ENCODE measurements at places on chromosomes 1 and 21.

GRCh38 chr1:104905322-104905721, 1155.6 kb downstream of the AMY1C start:
- DNase-seq, result no peak

GRCh38 chr1:55650444-55650843, 435.3 kb upstream of the USP24 start:
- no peak for DNase-seq

- DNase-seq, result no peak
Measured at GRCh38 chr1:96747565-96747964, 26.0 kb downstream of the PTBP2 start.

- DNase-seq, result no peak
Measured at GRCh38 chr1:242826701-242827336, 302.3 kb upstream of the PLD5 start.

DNA sequence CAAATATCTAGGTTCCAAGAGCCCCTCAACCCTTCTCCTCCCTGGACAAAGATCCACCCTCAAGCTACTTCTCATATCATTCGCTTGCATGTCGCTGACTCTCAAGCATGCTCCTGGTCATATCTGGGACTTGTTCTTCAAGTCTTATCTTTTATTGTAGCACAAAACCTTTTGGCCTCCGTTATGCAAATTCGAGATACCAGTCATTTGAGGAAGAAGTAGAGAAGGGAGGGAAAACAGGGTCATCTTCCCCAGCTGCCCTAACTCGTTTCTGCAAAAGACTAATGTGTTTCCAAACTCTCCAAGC, 63.8 kb upstream of the ETS2 start:
- no peak for DNase-seq

DNA sequence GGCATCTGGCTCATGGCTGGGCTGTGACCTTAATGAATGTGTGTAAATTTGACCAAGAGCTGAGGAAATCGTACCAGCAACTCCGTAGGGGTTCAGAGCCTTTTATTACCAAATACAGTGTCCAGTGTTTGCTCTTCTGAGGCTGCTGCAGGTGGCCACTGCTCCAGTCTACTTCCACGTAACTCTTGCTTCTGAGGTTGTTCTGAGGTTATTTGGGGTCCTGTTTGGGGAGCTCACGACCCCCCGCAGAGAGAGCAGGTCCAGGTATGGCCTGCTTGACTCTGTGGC, 33.6 kb downstream of the MAN1C1 start:
- DNase-seq, result no peak

GRCh38 chr1:92862605-92863004, 30.8 kb downstream of the RPL5 start:
- no peak for DNase-seq

- no peak for DNase-seq
Measured at GRCh38 chr1:210681158-210681557, 352.5 kb downstream of the HHAT start.

DNA sequence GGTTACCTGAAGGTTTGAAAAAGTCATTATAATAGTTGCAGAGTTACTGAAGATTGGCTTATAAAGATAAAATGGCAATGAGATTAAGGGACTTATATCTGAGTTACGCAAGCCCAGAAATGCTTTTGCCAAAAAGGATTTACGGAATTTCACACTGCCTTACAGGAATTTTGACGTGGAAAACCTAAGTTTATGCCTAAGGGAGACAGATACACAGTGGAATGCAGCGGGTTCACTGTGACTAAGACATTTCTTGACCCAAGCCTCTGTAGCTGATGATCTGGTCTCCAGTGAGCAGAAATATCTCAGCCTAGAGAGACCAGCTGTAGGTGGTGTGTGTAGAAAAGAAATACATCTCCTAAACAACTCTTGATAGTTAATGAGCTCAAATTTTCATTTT, 10.1 kb upstream of the EXO1 start:
- DNase-seq, result no peak

DNA sequence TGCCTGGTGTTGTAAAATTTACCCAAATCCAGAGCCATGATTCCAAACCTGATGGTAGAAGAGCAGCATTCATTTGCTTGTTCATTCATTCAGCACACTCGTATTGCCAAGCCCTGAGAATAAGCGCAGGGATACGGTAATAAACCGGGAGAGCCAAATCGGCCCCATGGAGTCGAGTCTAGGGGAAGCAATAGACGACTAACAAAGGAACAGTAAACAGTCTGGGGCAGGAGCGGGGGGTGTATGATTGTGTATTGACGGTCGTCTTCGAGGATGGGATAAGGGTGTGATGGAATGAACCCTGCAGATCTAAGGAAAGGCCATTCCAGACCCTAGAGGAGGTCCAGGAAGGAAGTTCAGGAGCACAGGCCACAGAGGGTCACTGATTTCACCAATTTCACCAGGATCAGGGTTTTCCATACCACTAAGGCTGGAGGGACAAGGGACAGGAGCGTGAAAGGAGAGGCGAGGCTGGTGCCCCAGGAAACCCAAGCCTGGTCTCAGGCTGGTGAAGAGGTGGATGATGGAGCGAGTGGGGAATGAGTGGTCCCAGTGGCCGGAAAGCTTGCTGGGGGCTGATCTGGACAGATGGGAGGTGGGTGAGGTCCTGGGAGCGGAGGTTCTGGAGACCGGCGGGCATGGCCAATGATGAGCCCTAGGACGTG, 61.1 kb upstream of the PDE9A start:
- no peak for DNase-seq

- DNase-seq, result no peak
Measured at GRCh38 chr1:165527251-165528007, 16.4 kb upstream of the LRRC52 start.

DNA sequence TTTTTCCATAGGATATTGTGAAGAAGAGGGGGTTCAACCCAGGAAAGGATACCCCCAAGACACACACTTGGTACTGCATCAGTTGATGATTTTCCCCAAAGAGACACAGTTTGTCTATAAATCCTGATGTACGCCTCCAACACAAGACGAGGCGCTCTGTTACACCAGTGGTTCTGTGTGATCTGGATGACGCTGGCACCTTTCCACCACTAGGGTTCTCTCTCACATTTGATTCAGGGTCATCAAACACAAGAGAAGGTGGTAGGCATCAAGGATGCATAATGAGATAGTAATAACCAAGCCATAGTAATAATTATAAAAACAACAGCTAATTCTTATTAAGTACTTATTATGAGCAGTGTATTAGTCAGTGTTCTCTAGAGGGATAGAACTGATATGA, 508.8 kb upstream of the ZP4 start:
- DNase-seq, result no peak

GRCh38 chr1:116753312-116753711, 918 bp upstream of the CD2 start:
- DNase-seq, result no peak

DNA sequence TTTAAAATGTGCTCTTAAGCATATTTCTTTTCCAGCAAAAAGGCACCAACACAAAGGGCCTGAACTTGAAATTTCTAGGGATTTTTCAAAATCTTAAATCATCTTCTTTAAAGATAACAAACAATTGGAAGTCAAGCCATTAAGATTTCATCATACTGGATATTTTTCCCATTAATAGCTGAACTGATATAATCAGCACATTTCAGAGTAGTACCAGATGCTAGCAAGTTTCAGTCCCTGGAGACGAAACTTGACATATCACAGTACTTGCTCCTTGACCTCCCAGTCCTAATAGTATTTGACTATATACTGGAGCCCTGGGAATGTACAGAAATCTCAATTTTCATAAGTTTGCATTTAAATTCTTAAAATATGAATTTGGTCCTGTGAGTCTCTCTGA, 10.2 kb upstream of the CDC7 start:
- DNase-seq, result no peak

GRCh38 chr1:232207073-232207866, 422.7 kb downstream of the SIPA1L2 start:
- DNase-seq, result no peak

DNA sequence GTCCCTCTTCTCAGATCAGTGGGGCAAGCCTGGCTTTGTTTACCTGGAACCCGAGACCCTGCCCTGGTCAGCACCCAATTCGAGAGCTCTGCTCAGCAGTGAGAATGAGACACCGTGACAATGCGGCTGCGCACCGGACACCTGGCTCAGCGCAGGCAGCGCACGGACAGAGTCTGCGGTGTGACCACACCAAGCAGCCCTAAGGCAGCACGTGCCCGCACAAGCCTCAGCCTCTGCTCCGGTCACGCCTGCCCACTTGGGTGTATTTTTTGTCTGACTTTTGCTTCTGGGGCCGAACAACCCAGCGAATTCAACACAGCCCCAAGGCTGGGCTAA, 4.7 kb downstream of the KRTAP10-8 start:
- DNase-seq, result no peak

- no peak for DNase-seq
Measured at GRCh38 chr1:100443811-100444571, 91.7 kb downstream of the CDC14A start.

DNA sequence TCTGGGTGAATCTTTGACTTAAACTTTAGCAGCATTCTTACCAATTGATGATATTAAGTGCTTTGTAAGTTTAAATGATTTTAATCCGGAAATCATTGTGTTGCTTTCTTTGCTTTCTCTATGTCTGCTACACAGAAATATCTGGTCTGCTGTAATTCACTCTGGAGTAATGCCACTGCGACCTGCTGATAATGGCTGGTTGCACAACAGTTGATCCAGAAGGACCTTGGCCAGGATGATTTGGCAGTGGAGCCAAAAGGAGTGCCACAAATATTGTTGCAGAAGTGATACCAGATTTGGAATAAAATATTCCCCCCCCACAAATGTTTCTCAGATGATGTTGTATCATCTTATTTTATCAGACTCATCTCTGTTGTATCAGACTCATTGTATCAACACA, 2063.9 kb downstream of the MRPL39 start:
- no peak for DNase-seq

GRCh38 chr21:29224006-29224405, 74.7 kb upstream of the BACH1 start:
- no peak for DNase-seq

DNA sequence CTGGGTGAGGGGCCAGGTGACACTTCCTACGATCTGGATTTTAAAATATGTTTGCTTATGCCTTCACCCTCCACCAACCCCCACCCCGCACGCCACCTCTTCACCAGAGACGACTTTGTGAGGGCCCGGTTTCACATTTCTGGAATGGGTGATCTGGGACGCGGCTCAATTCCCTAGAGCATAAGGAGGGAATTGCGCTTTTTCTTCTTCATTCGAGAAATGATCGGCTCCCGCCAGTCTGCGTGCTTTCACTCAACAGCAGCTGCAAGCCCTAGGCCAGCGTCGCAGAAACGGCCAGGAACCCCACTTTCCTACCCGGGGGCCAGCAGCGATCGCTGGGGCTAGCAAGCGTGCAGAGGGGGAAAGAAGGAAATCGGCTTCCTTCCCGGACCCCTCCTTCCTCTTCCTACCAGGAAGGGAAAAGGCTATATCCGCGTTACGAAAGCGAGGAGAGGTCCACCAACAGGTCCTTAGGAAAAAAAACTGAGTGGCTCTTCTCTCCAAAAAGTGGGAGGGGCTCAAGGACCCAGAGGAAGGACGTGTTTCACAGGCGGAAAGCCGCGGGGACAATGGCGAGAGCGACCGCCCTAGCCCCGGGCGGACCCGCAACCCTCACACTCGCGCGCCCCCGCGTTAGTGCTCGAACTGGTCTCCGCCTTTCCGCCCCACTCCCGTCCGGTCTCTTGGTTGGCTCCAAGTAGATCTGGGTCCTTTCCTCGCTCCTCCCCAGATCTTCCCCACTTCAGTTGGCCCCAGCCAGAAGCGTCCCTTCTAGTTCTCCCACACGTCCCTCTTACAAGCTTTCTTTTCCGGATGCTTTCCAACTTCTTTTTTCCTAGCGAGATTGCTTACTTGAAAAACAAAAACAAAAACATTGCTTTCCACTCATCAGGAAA, 1.1 kb upstream of the ADAMTS1 start:
- DNase-seq, result no peak

GRCh38 chr1:158563853-158564252, 6.5 kb downstream of the OR6P1 start:
- no peak for DNase-seq

- no peak for DNase-seq
Measured at GRCh38 chr21:30372139-30372770, at the start of gene KRTAP13-2. TSS of gene KRTAP13-2 (minus strand) at chr21:30372271. CDS start at chr21:30372213, 58 bp downstream.

GRCh38 chr21:26195708-26196107, 25.1 kb upstream of the APP start:
- DNase-seq, result no peak

DNA sequence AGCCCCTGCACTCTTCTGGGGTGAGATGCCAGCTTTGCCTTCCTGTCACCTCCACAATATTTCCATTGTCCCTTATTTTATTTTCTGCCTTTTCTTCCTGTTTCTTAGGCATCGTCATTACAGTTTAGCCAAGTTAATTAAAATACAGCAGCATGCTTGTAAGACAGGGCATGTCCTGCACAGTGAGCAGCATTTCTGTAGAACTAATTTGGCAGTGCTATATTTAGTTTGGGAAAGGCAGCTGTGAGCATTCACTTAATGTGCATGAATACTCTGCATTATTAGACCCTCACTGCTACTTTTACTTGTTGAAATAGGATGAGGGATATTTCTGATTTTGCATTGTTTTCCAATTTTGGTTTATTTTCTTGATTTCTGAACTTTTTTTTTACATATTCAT, 133.3 kb downstream of the KCNK2 start:
- DNase-seq, result no peak

Data from NCI-H1436 (cell line).